ENCODE measurements at places on chromosomes 5 and 9.
A peak's percentile ranks its signal among the peaks of the same experiment; 100 is the strongest.

GRCh38 chr5:167489202-167489601 is 802.2 kb upstream of the WWC1 start:
- DNase-seq = no peak

- DNase-seq = no peak
Observed at GRCh38 chr5:96283589-96283988, 149.5 kb downstream of the PCSK1 start.

DNA sequence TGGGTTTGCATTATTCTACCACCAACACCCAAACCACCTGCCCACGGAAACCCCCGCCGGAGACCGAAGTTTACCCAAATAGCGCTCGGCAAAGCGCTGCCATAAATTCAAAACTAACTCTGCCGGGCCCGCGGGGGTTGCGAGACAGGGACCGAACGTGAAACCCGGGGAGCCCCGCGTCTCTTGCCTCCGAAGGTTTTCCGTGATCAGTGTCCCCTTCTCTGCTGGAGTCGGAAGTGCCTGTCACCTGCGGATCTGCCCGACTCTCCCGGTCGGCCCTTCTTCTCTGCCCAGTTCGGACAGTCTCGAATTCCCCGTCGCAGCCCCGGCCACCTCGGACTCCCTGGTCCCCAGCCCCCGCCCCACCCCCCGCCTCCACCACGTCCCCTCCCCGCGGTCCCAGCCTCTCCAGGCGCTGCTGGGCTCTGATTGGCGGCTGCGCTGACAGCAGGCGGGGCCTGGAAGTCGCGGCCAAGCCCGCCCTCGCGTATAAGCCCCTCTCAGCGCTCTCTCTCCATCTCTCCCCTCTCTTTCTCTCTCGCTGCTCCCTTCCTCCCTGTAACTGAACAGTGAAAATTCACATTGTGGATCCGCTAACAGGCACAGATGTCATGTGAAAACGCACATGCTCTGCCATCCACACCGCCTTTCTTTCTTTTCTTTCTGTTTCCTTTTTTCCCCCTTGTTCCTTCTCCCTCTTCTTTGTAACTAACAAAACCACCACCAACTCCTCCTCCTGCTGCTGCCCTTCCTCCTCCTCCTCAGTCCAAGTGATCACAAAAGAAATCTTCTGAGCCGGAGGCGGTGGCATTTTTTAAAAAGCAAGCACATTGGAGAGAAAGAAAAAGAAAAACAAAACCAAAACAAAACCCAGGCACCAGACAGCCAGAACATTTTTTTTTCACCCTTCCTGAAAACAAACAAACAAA is at the start of gene RORB:
Gene RORB, plus strand, starts transcription at position 517 of the 929 bp plus-strand sequence. CDS start 642 bp downstream, outside the sequence.
- DNase-seq = peak; percentile 48

DNA sequence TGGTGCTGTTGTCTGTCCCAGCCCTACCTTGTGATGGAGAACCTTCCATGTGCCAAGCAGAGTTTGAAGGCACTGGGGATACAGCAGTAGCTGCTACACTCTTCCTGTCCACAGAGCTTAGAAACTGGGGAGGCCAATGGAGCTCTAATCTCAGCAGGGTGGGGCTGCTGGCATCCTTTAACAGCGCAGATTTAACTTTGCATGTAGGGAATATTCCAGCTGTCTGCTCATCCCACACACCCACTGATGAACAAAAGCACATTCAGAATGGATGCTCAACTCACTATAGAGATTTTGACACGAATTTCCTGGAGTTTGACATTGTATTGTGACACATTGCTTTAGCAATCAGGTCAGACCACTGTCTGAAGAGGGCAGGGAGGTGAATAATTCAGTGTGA is 49.0 kb downstream of the TMEM215 start:
- no peak for DNase-seq

GRCh38 chr5:61159070-61159469 is 3.2 kb downstream of the SMIM15 start:
- DNase-seq = no peak

GRCh38 chr5:149017636-149018035 is 45.2 kb downstream of the SH3TC2 start:
- DNase-seq = no peak

GRCh38 chr5:112738191-112738560 is 491 bp downstream of the APC start:
- DNase-seq = no peak

GRCh38 chr9:69198521-69199220 is 24.6 kb downstream of the TJP2 start:
- no peak for DNase-seq

- no peak for DNase-seq
Observed at GRCh38 chr9:112170235-112170634, 4.9 kb downstream of the SUSD1 start.

DNA sequence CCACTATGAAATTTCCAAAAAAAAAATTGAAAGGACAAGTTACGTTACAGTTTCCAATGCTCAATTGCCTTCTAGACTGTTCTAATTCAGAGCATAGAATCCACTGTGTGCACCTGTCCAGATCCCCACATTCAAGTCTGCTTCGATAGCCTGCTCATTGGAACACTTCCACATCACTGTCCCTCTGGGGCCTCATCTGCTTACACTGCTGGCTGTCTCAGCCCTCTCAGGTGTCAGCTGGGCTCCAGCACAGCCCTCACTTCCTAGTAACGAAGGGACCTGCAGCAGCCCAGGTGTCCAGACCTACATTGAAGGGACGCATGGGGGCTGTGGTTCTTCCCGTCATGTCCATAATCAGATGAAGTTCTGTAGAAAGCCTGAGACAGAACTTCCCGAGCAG is 94.3 kb upstream of the EMB start:
- DNase-seq = no peak

DNA sequence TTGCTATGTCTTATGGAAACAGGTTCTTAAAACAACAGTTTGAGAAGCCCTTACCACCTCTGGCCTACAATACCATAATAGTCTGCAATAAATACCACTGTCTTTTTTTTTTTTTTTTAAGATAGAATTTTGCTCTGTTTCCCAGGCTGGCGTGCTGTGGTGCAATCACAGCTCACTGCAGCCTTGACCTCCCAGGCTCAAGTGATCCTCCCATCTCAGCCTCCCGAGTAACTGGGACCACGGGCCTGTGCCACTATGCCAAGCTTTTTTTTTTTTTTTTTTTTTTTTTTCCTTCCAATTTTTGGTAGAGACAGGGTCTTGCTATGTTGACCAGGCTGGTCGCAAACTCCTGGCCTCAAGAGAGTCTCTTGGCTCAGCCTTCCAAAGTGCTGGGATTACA is 37.0 kb downstream of the AFF4 start:
- DNase-seq = no peak

DNA sequence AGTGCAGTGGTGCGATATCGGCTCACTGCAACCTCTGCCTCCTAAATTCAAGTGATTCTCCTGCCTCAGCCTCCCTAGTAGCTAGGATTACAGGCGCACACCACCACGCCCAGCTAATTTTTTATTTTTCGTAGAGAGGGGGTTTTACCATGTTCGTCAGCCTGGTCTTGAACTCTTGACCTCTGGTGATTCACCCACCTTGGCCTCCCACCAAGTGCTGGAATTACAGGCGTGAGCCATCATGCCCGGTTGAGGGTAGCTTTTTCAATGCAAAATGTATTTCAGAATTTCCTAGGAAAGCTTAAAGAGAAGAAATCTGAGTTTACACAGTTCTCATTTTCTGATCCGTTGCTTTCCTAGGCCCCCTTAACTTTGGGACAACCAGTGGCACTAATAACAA is 15.7 kb downstream of the BDP1 start:
- no peak for DNase-seq

- no peak for DNase-seq
Observed at GRCh38 chr9:117705386-117705785, 1.2 kb downstream of the TLR4 start.

GRCh38 chr5:122319897-122320296 is 7.9 kb downstream of the SNCAIP start:
- no peak for DNase-seq

DNA sequence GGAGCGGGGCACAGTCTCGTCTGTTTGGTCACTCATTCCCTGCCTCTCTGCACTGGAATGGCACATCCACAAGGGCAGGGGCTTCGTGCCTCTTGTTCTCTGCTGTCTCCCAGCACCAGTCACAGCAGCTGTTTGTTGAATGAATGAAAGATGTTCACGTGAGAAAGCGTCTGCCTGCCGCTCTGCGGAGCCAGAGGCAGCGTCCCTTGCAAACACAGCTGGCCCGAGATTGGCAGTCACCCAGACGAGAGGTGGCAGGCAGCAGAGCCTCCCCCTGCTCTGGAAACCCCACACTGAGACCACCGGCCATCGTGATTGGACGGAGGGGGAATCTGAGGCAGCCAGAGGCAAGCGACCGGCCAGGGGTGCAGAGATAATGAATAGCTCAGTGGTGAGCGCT is 6.0 kb upstream of the FAM163B start:
- no peak for DNase-seq

- no peak for DNase-seq
Observed at GRCh38 chr9:135487281-135488012, 7.9 kb downstream of the PPP1R26 start.

- no peak for DNase-seq
Observed at GRCh38 chr5:52996979-52997378, 7.8 kb downstream of the ITGA2 start.

GRCh38 chr5:180632768-180633167 is 16.6 kb downstream of the FLT4 start:
- no peak for DNase-seq

DNA sequence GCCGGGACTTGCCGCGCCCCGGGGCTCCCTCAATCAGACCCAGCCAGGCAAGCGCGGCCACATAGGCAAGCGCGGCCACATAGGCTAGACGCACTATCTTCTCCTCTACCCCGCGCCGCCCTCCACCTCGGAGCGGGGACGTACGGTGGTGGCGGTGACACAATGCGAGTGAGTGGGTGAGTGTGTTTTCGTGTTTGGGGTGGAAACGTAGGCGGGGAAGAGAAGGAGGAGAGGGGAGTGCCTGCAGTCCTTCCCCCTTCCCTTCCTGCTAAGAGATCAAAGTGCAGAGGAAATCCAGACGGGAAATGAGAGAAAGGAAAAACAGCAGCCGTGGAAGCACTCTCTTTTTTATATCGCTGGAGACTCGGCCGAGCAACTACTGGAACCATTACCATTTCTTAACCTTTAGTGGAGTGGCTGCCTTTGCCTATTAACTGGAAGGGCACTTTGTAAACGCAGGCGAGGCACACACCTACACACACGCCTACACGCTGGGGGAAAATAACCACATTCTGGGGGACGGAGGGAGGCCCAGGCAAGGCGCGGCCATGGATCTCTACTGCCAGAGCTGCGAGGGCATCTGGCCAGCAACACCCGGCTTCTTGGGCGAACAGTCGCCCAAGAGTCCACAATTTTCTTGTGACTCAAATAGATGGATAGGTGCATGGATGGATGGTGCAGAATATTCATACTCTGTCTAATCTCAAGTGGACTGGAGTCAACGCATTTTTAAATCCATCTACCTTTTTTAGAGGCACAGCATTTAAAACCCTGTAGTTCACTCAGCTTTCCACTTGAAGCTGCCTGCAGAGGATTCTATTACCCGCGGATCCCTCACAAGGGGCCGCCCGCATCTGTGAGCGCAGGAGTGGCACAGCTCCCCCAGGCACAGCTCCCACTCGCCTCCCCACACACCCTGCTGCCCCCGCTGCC is 2.1 kb downstream of the EDIL3 start:
- no peak for DNase-seq

DNA sequence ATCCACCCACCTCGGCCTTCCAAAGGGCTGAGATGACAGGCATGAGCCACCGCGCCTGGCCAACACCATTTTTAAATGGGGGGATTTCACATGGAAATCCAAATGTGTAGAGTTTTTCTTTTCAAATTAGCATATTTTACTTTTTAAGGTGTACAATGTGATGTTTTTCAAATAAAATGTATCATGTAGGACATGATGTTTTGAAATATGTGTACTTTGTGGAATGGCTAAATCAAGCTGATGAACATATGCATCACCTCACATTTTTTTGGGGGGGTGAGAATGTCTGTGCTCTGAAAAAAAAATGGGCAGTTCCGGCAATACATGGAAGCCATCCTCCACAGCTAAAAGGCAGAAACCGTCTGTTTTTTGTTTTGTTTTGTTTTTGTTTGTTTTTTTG is 3.4 kb upstream of the FAF2 start:
- no peak for DNase-seq

DNA sequence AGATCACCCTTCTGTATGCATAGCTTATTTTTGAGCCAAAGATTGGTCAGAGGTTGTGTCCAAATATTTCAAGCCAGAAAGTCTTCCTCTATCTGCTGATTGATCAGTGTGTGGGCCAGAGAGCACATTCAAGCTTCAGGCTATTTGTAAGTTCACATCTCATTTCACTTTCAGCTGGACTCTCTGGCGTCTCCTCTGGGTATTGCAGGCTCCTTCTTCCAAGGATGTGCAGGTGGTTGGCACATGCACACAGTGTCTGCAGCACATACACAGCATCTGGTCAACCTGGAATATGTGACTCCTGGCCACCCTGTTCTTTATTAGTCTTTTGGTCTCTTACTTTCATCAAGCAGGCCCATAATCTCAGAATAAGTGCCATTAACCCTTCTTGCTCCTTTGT is 516.1 kb downstream of the ANXA1 start:
- DNase-seq = no peak

DNA sequence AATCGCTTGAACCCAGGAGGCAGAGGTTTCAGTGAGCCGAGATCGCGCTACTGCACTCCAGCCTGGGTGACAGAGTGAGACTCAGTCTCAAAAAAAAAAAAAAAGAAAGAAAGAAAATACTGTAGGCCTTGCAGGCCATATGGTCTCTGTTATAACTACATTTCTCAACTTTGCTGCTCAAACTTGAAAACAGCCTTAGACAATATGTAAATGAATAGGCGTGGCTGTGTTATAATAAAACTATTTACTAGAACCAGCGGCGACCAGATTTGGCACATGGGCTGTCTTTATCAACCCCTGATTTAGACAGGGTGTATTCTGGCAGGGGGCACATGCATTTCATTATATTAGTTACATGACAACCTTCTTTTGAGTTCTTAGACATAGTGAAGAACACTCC is 130.0 kb downstream of the C9orf152 start:
- no peak for DNase-seq

- DNase-seq = no peak
Observed at GRCh38 chr5:158414333-158414762, 555.4 kb upstream of the CLINT1 start.

DNA sequence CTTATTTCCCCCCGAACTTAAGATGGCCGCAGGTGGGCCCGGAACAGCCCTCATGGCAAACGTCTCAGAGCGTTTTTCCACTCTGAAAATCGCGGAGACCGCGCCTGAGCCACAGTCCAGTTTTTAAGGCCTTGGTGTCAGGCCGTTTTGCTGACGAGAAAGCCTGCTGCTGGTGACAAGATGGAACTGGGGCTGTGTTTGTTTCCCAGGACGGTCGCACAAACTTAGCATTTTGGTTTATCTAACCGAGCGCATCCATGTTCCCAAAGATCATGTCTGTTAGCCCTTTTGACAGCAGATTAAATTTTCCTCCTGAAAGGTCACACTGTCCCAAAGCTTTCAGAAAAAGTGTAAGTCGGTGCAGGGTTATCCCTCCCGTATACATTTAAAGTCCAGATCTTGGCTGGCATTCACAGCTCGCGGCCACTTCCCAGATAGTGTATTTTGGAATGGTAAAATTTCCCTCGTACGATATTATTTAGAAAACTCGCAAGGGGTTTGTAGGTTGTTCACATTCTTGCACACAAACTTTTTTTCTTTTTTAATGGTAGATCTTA is 812 bp downstream of the SREK1 start:
- no peak for DNase-seq

Measured in stimulated activated CD4-positive, alpha-beta T cell treated with anti-CD3 and anti-CD28 coated beads, Interleukin-2, amount 100 ng/mL, for 24 hours (primary cell).